ENCODE measurements at places on chromosomes 1 and 21.

DNA sequence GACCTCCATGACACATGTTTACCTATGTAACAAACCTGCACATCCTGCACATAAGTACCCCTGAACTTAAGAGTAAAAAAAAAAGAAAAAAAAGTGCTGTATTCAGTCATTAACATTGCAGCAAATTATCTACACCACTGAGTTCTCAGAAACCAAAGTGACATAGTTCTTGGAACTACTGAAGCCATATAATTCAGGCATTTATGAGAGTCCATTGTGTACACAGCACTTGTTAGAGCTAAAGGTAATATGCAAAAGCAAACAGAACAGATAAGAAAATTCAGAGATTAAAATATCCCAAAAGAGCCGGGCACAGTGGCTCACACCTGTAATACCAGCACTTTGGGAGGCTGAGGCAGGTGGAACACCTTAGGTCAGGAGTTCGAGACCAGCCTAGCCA, 38.0 kb downstream of the F5 start:
- no peak for DNase-seq

DNA sequence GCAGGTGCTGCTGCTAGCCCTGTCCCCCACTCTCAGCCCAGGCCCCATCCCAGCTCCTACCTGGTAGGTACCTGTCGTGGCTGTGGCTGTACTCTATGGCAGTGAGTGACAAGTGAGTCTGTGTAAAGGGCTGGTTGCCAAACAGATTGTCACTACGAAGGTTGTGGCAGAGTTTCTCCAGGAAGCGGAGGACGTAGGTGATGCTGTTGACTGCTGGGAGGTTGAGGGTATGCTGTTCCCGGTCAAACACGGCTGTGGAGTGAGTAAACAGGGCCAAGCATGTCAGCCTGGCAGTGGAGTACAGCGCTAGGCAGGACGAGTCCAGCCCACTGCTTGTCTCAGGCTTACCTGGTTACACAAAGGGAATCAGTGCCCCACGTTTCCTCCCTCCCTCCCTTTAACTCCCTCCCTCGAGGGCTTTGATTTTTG, 24.8 kb upstream of the SLFNL1 start:
- no peak for DNase-seq

DNA sequence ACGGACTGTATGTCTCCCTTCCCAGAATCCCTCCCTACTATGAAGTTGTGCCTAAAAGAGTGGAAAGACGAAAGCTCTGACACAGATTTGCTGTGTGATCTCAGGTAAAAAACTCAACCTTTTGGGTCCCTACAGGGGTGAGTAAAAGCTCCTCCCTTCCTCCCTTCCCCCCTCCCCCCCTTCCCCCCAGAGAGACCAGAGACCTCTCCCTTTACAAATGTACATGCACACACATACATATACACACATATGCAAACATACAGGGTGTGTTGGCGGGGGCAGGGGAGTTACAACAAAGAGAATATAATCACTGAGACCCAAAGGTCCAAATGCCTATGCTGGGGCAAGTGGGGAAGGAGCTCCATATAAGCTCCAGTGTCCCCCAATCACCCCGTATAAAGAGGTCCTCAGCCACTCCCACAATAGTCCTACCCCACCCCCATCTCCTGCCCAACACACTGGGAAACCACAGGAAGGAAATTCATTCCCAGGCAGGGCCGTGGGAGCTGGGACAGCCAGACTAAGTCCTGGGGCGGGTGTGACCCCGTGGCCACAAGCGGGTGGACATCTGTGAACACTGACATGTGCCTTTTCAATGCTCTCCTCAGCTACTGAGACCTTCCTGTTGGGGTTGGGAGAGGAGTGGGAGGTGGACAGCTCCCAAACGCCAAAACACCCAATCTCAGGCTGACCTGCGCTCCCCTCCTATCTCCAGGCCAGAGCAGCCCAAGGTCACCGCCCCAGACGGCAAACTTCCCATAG, 2.0 kb downstream of the MEF2D start:
- DNase-seq = no peak

GRCh38 chr1:59553371-59553770, 256.5 kb downstream of the FGGY start:
- DNase-seq = no peak

DNA sequence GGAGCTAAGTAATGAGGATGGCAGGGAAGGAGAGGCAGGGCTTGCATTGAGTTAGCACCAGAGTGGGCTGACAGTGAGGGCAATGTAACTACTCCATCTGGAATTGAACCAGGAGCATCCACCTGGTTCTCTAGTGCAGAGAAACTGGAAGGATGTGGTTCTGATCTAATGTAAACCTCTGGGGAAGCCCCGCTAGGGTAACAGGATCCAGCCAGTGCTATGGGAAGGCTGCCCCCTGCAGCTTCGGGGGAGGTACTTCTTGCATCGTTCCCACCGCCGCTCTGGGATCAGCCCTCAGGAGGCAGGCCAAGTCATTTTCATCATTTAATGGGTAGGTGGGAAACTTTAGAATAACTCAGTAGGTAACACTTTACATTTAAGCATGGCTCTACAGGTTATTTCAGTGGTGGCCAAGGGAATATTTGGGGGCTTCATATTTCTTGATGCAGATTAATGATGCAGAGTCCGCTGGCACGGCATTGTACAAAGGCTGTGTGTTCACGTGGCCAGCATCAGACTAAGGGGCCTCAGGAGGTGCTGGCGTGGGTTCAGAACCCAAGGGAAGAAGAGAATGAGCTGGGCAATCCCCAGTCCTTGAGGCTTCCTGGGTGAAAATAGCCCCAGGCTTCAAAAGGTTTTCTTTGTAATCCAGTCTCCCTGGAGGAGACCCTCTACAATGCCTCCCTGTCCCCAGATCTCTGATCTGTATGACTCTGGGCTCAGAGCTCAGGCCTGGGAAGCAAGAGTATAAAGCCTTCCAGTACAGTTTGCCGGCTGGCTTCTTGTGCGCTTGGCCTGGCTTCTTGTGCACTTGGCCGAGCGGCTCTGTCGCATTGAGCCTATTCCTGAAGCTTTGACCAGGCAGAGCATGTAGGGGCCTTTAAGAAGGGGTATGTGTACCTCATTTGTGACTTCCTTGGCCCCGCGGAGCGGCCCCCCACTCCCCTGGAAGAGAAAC, 26.4 kb upstream of the KAZN start:
- no peak for DNase-seq

- DNase-seq = peak; percentile 65
These were observed 707 bp upstream of the KLHL21 start for GRCh38 chr1:6603238-6603914.

DNA sequence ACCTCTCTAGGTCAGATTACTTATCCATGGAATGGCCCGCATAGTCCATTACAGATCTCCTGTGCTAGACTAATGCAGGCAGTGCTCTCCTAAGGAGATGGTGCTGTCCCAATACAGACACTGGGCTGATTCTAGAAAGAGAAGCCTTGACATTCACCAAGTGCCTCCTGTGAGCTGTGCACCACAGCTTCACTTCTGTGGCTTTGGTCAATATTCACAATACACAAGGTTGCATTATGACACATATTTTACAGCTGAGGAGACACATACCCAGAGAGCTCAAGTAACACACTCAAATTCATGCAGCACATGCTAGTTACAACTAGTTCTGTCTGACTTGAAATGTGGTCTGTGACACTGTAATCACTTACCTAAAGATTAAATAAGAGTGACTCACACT, 59.4 kb upstream of the LRRC8B start:
- no peak for DNase-seq
